ENCODE measurements at places on chromosomes 2 and 18.

GRCh38 chr2:79669714-79670113 lies 156.9 kb downstream of the CTNNA2 start:
- DNase-seq: no peak

DNA sequence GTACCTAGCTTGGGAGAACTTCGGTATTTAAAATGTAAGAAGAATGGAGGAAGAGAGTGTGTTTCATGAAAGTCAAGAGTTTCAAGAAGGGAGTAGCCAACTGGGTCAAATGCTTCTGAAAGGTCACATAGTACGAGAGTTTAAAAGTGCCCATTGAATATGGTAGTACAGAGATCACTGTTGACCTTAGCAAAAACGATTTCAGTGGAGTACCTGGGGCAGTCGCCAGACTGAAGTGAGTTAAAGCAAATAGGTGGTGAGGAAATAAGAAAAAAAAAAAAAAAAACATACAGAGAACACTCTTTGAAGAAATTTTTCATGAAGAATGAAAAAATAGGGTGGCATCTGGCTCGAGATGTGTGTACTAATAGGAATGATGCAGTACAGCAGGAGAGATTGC lies 11.5 kb downstream of the LIPT1 start:
- no peak for DNase-seq

DNA sequence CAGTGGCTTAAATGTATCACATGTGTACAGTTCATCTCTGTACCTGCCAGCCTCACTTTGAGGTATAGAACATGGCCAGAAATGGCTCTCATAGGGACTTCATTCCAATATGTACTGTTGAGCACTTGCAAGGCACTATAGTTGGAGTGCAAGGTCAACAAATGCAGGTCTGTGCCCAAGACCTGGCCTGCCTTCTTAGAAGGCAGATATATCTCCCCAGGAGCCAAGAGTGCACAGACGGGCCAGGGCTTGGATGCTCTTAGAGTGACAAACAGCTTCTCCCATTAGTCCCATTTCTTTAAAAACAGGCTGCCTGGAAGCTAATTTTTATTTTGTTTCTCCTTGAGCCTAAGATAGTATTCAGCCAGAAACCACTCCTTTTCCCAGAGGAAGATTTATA lies 7.3 kb downstream of the TEX261 start:
- no peak for DNase-seq

DNA sequence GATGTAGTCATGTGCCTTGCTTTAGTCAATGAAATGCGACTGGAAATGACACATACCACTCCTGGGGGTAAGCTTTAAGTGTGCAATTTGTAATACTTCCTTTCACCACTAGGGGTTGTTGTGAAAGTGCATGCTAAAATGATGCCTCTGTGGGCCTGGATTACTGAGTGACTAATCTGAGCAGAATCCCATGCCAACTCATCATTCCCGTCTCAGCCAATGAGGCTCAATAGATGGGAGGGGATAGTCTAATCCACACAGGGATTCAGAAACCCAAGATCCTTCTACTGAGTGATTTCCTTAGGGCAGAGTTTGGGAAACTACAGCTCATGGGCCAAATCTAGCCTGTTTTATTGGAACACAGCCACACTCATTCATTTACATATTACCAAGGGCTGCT lies 54.0 kb downstream of the HRH4 start:
- no peak for DNase-seq

GRCh38 chr2:50196775-50197480 lies 835.0 kb downstream of the NRXN1 start:
- no peak for DNase-seq

DNA sequence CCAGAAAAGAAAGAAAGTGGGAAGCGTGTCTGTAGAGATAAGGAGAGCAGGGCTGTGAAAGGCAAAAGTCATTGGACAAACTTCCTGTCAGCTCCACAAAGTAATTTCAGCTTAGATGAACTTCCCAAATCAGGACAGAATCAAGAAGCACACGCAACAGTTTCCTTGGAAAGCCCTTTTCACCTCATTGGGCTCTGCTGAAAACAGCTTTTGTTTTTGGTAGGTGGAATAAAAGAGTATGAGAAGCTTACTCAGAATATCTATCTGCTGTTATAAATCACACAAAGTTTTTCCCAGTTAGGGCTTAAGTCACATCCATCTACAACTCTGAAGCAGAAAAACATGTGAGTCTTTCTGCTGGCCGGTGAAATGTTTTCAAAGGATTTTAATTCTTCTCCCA lies 42.4 kb upstream of the EFEMP1 start:
- DNase-seq: no peak

- no peak for DNase-seq
Measured at GRCh38 chr2:133733901-133734255, 165.6 kb upstream of the NCKAP5 start.

GRCh38 chr2:191959209-191959608 lies 112.3 kb upstream of the CAVIN2 start:
- DNase-seq: no peak

DNA sequence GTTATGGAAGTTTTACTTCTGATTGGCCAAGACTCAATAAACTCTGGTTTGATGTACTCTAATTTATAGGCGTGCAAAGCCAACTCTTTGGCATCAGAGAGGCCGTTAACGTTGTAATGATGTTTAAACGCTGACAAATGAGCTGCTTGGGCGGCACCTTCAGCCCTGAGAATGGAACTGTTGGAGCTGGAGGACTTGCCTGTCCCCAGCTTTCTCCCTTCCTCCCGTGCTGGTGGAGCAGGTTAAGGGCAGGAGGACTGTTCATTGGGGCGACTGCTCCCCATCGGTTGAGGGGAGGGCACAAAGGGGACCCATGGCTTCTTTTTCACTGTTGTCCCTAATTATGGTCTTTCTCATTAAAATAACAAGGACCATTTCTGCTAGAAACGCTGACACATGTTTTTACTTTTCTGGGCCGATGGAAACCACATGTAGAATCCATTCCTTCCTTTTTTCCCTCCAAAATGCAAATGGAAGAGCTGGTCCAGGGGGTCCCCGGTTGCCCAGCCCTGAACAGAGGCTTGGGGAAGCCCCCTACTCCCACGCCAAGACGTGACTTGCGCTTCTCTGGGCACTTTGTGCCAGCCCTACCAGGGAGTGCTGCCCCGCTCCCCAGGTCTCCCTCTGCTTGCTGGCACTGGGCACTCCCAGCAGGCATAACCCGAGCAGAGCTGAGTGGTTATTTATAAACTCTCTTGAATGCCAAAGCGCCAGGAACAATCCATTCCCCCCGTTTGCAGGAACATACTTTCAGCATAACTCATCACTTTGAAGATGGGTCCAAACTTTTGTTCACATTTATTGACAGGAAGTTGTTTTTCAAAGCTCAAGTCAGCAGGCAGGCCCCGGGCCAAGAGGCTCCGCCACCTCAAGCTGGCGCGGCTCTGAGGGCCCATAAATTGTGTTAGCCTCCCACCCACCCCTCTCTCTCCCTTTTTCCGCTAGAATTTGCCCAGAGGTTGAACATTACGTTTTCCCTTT lies 170.1 kb downstream of the ASB1 start:
- no peak for DNase-seq

DNA sequence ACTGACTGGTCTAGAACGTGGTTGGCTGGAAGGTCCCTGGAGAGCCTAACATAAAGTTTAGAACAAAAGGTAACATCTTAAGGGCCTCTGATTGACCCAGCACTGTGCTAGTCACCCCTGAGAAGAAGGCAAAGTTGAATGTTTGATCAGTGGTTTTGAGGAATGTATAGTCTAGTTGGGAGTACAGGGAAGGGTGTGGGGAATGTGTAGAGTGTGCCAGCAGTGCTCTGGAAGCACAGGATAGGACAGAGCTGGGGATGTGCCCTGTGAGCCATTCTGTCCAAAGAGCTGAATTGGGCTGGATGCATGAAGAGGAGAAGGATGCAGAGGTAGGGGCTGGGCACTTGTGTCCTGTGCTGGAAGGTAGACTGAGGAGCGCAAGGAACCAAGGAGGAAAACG lies 41.0 kb upstream of the DOCK10 start:
- no peak for DNase-seq

DNA sequence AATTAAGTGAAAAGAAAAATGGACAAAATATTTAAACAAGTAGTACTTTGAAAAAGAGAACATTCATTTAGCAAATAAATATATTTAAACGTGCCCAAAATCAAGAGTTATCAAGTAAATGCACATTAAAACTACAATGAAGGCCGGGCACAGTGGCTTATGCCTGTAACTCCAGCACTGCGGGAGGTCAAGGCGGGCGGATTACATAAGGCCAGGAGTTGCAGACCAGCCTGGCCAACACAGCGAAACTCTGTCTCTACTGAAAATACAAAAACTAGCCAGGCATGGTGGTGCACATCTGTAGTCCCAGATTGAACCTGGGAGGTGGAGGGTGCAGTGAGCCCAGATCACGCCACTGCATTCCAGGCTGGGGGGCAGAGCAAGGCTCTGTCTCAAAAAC lies 9.8 kb downstream of the STAM2 start:
- DNase-seq: no peak

GRCh38 chr18:45678850-45679249 lies 45.1 kb upstream of the SLC14A1 start:
- DNase-seq: no peak

GRCh38 chr18:12585218-12585617 lies 72.7 kb downstream of the SPIRE1 start:
- DNase-seq: no peak

- DNase-seq: no peak
Measured at GRCh38 chr2:36605273-36605672, 7.3 kb upstream of the FEZ2 start.

- DNase-seq: no peak
Measured at GRCh38 chr2:63834401-63834800, 7.3 kb upstream of the UGP2 start.

GRCh38 chr2:240579771-240580614 lies 6.5 kb upstream of the CAPN10 start:
- no peak for DNase-seq

DNA sequence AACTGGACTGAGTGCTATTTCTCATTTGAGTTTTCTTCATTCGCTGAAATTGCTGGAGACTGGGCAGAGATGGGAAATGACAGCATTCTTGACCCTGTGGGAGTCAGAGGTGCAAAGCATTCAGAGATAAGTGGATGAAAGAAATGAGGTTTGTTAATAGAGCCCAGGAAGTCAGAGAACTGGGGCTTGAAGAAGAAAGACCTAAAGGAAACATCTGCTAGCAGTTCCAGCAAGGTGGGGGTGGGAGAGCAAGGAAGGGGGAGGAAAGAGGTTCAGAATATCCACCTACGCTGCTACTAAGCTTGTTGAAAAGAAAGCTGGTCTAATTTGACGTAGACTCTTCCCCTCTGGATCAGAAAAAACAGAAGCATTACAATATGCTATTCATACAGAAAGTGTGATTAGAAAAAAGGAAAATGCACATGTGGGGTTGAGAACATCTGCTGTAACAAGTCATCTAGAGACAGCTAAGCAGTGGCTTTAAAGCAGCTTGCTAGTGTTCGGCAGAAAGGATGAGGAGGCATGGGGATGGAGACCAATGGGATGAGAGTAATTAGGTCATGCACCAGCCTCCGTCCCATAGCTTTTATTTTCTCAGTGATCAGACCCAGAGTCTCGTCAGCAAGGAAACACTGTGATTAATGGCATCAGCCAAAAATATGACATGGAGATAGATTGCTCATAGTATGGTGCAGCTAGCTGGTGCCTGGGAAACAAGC lies 29.7 kb downstream of the NAB1 start:
- no peak for DNase-seq

Measured in progenitor cell of endocrine pancreas (in vitro differentiated cells).